HAP-1 (cell line): ENCODE measurements at places on chromosomes 16 and 17.

GRCh38 chr16:55773859-55774549 lies 58.9 kb downstream of the CES1 start:
- no peak for DNase-seq

DNA sequence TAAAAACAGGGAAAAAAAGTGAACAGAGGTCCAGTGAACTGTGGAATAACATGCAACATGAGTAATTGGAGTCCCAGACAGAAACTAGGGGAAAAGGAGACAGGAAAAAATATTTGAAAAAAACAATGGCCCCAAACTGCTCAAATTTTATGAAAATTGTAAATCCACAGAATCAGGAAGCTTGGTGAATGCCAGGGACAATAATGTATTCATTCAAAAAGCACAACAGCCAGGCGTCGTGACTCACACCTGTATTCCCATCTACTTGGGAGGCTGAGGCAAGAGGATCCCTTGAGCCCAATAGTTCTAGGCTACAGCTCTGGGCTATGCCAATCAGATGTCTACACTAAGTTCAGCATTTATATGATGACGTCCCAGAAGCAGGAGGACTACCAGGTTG lies 23.7 kb downstream of the NCOR1 start:
- no peak for DNase-seq

DNA sequence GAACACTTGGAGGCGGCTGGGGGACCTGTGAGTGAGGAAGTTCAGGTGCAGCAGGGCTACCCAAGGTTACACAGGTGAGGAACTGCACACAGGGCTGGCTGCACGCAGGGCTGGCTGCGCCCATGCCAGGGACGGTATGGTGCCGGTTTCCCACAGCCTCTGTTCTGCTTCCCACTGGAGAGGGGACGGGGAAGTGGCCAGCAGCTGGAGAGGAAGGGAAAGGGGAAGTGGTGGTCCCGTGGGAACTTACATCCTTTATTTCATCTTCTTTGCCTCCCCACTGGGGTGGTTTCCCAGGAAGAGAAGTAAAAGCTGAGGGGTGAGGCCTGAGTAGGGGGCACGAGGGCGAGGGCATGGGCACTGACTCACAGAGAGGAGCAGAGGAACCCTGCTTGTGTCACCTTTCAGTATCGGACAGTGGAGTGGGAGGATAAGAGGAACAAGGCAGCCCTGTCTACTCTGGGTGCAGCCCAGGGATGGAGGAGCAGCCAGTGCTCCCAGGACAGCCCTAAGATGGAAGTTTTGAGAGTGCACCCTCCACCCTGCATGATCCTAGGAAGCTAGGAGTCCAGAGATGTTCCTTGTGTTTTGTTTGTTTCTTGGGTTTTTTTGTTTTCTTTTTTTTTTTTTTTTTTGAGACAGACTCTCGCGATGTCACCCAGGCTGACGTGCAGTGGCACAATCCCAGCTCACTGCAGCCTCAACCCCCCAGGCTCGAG lies 25.5 kb upstream of the CDH1 start:
- no peak for DNase-seq

DNA sequence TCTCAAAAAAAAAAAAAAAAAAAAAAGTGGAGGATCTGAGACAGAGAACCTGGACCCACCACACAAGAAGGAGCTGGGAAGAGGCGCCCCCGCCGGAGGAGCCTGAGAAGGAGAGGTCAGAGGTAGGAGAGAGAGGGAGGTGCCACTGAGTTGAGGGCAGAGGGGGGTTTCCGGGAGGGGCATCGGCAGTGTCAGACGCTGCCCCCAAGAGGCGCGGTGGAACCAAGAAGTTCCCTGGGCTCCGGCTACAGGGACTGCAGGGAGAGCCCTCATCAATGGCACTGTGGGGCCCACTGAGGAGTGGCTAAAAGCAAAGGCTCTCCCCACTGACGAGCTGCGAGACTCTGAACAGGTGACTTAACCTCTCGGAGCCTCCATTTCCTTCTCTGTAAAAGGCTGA lies 4.2 kb downstream of the CCDC42 start:
- no peak for DNase-seq

DNA sequence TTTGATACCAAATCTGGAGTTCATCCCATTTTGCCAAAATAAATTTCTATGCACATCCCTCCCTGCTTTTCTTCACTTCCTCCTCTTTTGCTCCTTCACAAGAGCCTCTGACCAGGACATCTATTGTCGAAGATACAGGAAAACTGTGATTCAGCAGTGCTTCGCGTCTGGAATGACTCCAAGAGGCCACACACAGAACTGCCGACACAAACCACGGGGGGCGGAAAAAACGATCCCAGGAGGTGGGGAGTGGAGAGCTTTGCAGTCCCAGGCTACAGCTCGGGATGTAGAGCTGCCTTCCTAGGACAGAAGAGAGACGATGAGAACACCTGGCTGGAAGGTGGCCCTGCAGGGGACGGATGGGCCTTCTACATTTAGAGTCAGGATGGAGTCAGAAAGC lies 102.8 kb downstream of the XYLT1 start:
- DNase-seq = no peak

DNA sequence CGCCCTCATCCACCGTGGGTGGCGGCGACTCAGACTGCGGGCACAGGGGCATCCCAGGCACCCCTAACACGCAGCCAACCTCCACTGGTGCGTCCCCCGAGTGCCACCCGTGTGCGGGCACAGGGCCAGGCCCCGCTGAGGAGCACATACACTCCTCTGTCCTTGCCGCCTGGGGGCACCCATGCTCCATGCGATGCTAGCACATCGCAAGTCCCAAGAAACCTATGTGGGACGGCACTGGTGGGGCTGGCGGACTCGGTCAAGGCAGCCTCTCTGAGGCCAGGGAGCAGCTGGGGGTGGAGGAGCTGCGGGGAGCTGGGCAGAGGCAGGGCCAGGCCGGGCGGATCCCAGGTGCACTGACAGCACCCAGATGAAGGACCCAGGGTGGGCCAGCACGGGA lies 4.0 kb downstream of the ZNF598 start:
- DNase-seq = no peak

- DNase-seq = no peak
Observed at GRCh38 chr16:2229091-2229490, 5.7 kb downstream of the E4F1 start.

DNA sequence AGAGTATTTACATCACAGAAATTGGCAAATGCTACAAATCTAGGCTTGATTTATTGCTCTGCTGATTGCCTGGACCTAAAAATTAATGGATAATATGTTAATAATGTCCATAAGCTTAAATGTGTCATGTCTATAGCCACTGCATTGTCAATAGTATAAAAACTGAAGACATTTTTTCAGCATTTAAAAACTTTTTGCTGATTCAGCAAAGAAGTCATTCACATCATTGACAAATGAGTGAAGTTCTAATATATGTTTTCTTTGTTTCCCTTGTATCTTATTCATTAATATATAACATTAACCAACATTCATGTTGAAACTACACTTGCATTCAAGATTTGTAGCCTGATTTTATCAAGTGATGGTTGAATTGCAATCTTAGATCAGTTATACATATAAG lies 214.7 kb upstream of the XYLT1 start:
- no peak for DNase-seq

DNA sequence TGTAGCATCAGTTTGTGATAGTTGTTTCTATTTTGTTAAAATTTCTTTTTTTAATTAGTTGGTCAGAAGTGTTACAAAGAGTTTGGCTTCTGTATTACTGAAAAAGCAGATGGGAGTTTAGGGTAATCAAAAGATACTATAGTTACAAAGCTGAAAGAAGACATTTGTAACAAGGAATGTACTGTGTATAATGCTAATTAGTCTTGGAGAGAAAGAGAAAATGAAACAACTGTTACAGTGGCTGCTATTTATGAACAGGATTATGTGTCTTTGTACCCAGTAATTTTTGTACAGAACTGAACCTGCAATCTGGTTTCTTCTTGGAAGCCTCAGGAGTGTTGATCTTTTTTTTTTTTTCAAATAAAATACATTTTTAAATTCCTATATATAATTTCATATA lies 14.3 kb downstream of the GDPD1 start:
- no peak for DNase-seq

DNA sequence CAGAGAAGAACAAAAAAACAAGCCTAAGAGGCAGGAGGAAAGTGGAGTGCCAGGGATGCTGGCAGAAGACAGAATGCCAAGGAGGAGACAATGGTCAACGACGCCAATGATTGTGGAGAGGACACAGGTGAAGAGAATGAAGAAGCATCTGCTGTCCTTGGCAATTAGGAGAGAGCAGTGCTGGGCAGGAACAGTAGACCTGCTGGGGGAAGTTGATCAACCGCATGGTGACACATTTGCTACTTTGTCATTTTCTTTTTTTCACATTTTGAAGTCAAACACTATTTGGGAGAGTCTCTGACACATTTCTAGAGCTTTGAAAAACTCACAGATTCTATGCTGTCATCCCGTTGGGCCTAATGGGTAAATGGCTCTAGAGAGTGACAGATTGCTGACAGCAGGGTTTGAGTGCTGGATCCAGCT lies 1.1 kb upstream of the PIK3R6 start:
- no peak for DNase-seq

DNA sequence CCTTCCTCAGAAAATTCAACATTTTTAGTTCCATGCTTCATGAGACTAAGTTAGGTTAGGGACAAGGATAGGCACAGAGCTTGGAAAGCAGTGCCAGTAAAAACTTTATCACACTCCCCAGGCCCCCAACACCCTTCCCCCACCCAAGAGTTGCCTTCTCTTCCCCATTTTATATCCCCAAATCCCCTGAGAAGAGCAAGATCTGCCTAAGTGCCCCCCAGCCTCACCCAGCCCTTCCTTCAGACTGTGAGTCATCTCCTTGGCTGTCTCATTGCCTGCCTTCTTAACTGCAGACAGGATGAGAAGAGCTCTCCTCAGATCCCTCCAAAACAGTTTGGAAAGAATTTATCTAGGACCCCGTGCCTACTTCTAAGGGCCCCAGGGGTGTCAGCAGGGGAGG lies 55.8 kb downstream of the NEUROD2 start:
- DNase-seq = no peak

GRCh38 chr16:79601092-79601930 lies 774 bp upstream of the MAF start:
- peak; percentile 54 for DNase-seq

DNA sequence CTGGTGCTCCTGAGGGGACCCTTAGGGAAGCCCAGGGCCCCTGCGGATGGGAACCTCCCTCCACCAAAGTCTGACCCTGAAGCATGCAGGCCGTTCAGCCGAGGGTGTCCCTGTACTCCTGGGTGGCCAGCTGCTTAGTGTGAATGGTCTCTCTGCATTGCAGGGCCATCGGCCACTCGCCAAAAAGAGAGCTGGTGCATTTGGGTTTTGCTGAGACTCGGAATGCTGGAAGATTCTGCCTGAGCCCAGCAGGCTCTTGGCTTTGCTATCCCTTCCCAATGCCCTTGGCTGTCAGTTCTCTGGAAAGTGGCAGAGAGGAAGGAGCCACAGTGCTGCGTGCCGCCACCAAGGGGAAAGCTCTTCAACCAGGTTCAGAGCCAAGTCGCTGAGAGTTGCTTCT lies 2.8 kb downstream of the MEOX1 start:
- no peak for DNase-seq

GRCh38 chr16:54519161-54519695 lies 232.6 kb upstream of the IRX3 start:
- no peak for DNase-seq

- no peak for DNase-seq
Observed at GRCh38 chr17:69098625-69099024, 37.9 kb upstream of the ABCA9 start.

GRCh38 chr17:19414396-19415280 lies 3.6 kb downstream of the RNF112 start:
- no peak for DNase-seq

GRCh38 chr16:85955566-85955965 lies 56.6 kb downstream of the IRF8 start:
- DNase-seq = no peak

DNA sequence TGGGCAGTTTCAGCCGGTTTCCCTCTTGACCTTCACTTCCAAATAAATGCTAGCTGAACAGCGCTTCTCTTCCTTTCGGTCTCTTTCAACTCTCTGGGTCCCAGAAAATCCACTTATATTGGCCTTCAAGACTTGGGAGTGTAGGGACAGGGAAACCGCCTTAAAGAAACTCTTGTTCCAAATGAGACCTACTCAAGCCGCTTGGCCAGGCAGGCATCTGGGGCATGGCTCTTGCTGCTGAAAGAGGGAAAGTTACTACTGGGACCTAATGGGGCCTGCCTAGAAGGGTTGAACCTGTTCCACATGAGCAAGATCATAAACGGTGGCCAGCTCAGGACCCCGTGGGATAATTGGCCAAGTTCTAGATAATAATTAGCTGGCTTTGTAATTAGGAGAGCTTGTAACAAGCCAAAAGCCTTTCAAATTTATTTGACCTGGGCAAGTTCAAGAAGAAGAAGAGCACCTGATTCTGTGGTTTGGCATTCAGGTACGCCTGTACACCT lies 13.2 kb downstream of the CDH1 start:
- DNase-seq = no peak

DNA sequence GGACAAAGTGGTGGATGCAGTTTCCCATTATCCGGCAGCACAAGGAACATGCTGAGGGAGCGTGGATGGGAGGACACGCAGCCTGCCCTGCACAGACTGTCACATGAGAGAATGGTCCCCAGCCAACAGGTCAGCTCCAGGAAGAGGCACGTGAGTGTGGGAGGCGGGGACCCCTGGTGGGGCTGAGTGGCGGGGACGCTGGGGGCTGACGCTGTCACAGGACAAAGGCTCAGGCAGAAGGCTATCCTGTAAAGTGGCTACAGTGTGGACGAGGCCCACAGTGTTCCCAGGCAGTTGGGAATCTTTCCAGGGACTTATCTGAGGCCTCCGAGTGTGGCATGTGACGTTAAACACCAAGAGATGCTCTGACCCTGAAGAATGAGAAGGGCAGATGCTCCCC lies 30.4 kb downstream of the MBTPS1 start:
- no peak for DNase-seq

GRCh38 chr17:80189611-80190010 lies 19.8 kb downstream of the CARD14 start:
- DNase-seq = no peak

DNA sequence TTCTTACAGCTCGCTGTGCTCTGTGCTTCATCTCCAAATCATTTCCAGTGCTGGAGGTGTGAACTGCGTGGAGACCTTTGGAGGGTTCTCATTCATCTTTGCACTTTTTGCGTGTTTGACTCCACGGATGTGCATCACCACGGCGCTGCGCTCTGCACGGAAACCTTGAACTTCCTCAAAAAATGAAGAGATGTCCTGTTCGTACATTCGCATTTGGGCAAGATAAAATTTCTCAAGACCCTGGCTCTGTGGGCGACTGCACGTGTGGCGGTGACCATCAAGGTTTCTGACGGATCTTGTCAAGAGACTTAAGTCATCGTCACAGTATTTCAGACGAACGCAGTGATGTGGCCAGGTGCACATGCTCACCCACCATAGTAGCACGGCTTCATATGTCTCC lies 10.3 kb upstream of the PVALEF start:
- DNase-seq = no peak

- DNase-seq = no peak
Observed at GRCh38 chr17:2684549-2684948, 27.0 kb downstream of the CLUH start.

- no peak for DNase-seq
Observed at GRCh38 chr16:23163921-23164320, 14.7 kb upstream of the USP31 start.

DNA sequence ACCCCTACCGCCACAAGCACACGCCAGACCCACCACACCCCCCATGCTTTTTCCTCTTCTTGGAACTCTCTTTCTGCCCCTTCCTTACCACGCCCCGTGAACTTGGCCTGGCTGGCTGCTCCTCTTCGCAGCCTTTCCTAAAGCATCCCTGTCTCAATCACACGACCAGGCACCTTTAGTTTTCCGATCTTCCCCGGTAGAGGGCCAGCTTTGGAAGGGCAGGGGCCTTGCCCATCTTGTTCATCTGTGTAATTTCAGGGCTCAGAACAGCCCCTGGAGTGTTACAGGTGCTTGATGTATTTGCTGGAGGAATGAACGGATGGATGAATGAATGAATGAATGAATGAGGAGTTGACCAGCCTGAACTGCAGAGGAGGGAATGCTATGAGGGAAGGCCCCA lies 3.7 kb downstream of the SPPL2C start:
- no peak for DNase-seq
